ENCODE measurements at places on chromosomes 3 and 15. TPM values are rescaled to one million over a fixed set of nuclear protein-coding genes. Genes with fewer than 3 reads are reported as not detected.

CELF6 gene
- total RNA-seq: not detected

LMCD1 gene
- total RNA-seq: 6.3 TPM

EFCAB12 gene
- under 0.01 TPM for total RNA-seq

PLIN1 gene
- total RNA-seq: not detected

PRTG gene
- total RNA-seq: 4.4 TPM

NR2E3 gene
- total RNA-seq: 0.27 TPM

GAP43 gene
- not detected for total RNA-seq

CATSPER2 gene
- 2.1 TPM for total RNA-seq

FOXL2NB gene
- total RNA-seq: 0.14 TPM

GNAT1 gene
- total RNA-seq: not detected

GOLGA8J gene
- not detected for total RNA-seq

HHLA2 gene
- total RNA-seq: not detected

TIMP4 gene
- not detected for total RNA-seq

CDV3 gene
- 280 TPM for total RNA-seq

ST3GAL6 gene
- total RNA-seq: 36.7 TPM

AKAP13 gene
- total RNA-seq: 110 TPM

CADM2 gene
- total RNA-seq: 0.07 TPM

GXYLT2 gene
- total RNA-seq: 2.0 TPM

CKMT1B gene
- not detected for total RNA-seq

LSMEM2 gene
- total RNA-seq: not detected

TGM5 gene
- total RNA-seq: not detected

CNTN4 gene
- total RNA-seq: not detected

CADPS gene
- total RNA-seq: not detected

CHCHD4 gene
- 17.5 TPM for total RNA-seq

TMEM212 gene
- total RNA-seq: not detected

Measured in thoracic aorta endothelial cell (primary cell).